ENCODE measurements at places on chromosomes 3 and 15.

- no peak for DNase-seq
These were observed 44.1 kb downstream of the SENP2 start for GRCh38 chr3:185630182-185630622.

DNA sequence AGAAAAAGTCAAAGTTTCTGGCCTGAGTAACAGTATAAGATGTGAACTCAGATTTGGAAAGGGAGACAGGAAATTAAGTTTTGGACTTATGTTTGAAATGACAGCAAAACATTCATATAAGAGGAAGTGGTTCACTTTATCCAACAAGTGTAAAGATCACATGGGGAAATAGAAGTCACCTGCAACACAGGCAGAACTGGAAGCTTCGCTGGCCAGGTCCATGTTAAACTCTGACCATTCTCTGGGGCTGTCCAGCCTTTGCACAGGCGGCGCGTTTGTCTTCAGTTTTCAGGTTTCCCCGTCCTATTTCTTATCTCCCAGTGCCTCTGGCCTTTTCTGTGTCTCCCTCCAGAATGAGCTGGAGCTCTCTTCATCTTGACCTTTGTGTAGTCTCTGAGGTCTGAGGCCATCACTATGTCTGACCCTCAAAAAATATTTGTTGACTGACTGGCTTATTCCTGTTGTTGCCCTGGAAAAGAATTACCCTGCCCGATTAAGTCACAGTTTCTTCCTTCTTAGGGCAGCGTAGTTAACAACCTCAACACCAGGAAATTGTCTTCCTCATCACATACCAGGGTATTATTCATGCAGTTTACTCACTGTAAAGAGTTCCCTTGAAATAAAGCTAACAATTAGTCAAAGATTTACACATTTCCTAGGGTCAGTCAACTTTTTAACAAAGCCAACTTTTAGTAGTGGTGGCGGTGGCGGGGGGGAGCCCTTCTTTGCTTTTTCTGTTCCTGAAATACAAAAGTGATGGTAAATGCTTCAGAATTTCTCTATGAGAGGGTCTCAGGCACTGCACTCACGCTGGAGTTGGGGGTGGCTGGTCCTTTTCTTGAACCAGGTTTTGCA is 959 bp upstream of the RASA2 start:
- no peak for DNase-seq

GRCh38 chr3:141797819-141798447 is 34.7 kb downstream of the GRK7 start:
- DNase-seq, result no peak

DNA sequence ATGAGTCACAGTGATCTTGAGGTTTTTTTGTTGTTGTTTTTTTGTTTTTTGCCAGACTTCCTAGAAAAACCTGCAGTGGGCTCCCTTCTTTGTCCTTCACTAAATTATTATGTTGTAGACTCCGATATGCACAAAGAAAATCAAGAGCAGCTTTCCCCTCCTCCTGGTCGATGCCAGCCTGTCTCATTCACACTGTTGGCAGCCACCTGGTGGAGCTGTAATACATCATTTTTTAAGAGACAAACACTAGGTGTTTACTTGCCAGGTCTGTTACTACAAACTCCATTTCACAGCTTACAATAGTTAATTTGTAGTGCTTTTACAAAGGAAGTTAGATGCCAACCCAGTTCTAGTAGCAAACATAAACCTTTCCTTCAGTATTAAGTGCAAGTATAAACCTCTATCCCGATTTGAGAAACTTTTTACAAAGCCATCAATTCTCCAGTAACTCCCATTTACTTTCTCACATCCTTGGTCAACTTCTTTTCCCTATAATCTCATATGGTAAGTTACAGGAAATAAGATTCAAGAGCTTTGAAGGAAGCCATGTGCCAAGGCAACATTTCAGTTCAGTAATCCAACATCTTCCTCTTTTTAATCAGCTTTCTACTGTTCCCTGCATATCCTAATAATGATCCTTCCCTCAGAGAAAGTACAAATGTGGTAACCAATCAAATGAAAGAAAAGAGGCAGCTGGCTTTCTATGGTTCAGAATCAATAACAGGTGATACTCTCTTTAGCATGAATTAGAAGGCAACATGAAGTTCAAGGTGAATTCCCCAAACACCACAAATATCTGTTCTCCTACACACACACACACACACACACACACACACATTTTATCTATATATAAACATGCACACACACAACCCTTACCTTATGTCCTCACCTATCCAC is 14.0 kb downstream of the AAGAB start:
- DNase-seq, result no peak
